ENCODE measurements at places on chromosomes 2 and 18.
A peak's percentile ranks its signal among the peaks of the same experiment; 100 is the strongest.

DNA sequence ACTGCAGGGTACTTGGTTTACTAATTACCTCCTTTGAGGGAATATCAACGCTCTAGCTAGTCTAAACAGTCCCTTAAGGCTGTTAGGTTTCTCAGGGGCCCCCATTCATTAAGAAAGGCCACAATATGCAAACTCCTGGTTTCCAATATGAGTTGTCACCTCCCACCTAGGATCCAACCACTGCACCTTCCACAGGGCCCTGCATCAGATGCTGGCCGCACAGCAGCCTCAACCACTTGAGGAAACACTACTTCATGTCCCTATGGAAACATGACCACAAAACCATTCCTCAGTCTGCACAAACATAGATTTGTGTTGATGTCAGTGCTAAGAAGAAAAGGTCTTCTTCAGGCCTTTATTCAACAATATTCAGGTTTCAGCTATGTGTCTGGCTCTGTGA lies 40.9 kb downstream of the STAT4 start:
- DNase-seq = no peak

GRCh38 chr2:33040541-33040940 lies 93.8 kb downstream of the LTBP1 start:
- no peak for DNase-seq

DNA sequence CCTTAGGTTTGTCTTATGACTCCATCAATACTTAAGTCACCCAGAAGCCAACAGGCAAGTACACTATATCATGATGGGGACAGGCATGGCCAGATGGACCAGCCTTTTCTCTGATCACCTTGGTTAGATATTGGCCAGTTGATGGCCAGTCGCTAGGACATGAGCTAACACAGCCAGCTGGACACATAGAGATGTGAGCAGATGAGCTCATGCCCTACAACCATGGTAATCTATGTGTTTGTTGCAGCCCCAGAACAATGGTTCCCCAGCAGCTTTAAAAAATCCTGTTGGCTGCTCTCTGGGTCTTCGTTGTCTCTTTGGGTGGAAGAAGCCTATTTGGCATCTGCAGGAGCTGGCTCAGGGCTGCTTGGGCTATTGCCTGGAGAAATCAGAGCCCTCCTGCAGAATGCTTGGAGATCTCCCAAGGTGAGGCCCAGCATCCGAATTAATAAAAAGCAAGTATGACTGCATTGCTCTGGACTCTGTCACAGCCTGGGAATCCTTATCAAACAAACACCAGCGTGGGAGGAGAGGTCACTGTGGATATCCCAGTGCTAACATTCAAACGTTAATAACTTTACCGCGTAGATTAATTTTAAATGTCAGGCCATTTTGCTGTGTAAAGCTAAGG lies 62.3 kb upstream of the KLHL29 start:
- DNase-seq = no peak

- no peak for DNase-seq
Observed at GRCh38 chr18:59631583-59632181, 65.5 kb downstream of the CCBE1 start.

GRCh38 chr18:63508596-63508995 lies 31.8 kb downstream of the SERPINB5 start:
- DNase-seq = no peak

DNA sequence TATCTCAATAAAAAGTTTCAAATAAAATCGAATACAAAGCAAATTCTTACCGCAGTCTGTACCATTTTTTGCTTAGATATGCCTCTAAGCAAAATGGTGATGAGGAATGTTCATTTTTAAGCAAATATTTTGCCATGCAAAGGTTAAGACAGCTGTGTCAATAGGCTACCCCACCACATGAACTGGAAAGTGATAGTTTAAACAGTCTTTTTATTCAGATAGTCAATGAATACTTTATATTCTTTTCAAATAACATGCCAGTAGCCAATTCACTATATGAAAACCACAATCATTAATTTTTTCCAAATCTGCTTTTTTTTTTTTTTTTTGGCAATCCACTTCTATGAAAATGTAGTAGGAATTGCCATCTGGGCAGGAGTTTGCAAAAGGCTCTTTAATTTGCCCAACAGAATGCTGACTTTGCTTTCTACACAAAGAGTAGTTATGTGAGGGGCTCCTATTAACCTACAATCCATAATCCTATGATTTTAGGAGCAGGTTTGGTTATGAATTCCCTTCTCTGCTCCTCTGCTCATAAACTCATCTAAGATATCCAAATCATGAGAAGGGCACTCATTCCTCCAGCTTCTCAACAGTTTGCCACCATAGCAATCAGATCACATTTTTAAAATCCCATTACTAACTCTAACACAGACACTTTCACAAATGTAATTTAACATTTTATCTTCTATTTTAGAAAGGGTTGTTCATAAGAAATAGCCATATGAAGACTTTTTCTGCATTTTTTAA lies 69.2 kb downstream of the SLC40A1 start:
- no peak for DNase-seq

DNA sequence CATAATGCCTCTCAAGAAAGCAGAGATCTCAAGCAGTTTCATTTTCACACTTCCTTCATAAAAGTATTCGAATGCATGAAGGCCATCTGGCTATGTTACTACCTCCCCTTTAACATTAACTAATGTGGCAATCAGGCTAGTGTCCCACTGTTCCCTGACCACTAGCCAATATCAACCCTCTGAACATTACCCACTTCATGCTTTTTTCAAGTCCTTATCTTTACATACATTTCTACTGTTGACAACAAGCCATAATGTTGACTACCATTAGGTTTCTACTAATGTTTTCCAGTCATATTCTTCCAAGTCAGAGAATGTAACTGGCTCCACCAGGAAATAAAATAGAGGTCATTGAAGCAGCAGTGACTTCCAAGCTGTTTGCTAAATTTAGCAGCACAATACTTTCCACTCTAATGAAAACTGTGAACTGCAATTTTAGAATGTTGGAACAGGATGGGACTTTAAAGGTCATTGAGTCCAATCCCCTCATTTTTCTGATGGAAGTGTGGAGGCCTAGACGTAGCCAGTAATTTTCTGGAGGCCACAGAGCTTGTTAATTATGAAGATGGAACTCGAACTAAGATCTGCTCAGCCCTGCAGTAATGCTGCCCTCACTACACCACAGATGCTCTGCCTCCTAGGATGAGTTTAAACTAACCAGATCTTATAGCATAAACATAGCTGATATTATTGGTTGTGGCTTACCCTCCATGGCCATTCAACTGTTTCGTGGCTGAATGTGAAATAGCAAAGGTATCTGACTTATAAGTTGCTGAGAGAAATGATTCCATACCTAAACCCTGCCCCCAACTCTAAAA lies 630 bp upstream of the PPP1R1C start:
- no peak for DNase-seq

DNA sequence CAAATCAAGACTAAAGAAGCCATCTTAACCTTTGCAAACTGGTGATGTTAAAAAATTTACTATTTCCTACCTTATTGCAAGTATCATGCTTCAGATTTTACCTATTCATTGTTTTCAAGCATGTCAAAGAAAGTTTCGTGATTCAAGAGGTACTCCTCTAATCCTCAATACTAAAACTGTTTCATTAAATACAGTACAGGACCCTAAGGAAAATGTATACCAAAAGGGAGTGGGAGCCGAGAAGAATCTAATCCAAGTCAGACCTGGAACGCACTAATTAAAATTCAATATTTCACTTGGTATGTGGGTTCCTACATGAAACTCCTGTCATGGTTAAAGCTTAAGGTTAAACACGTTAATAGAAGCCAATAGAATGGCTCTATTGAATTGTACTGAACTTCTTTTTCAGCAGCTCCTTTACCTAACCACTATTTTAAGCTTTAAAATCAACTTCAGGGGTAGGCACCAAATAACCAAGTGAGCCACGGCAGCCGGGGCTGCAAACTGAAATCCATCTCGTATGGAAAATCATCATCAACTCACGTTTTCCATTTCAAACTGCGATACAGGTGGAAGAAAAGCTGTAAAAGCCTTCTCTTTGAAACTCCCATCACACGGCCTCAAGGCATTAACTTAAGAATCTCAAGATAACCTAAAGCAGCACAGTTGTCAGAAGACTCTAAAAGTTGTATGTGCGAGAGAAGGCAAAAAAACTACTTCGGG lies 188.8 kb downstream of the ZEB2 start:
- peak; percentile 66 for DNase-seq

DNA sequence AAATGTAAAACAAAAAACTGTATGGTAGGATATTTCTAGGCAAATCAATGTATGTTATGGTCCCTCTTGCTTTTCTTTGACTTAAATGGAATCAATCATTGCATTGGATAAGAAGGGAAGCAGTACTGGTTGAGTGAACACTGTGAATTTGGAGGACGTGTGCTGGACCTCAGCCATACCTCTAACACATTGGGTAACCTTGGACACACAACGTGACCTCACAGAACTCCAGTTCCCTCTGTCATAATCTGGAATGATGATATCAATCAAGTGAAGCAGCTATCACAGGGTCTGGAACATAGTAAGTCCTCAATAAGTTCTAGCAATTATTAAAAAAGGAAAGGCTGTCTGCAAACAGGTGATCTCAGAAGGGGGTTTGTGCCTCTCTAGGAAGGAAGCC lies 474.9 kb upstream of the TCF4 start:
- DNase-seq = no peak

DNA sequence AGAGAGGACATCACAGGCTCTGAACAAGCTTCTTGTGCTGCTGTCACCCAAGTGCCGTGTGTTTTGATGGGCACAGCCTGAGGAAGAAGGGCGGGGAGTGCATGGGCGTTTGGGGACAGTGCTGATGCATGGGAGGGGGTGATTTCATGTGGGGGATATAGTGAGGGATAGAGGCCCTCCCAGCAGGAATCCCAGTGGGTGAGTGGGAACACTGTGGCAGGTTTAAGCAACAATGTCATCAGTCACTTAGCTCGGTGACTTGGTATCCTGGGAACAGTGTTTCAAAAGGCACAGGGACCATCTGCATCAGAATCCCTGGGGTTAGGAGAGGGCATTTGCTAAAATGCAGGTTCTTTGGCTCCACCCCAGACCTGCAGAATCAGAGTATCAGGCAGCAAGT lies 609 bp downstream of the SIGLEC15 start:
- no peak for DNase-seq

GRCh38 chr2:120977582-120978358 lies 242.1 kb downstream of the GLI2 start:
- DNase-seq = no peak

- no peak for DNase-seq
Observed at GRCh38 chr2:212001325-212001724, 537.3 kb downstream of the ERBB4 start.

DNA sequence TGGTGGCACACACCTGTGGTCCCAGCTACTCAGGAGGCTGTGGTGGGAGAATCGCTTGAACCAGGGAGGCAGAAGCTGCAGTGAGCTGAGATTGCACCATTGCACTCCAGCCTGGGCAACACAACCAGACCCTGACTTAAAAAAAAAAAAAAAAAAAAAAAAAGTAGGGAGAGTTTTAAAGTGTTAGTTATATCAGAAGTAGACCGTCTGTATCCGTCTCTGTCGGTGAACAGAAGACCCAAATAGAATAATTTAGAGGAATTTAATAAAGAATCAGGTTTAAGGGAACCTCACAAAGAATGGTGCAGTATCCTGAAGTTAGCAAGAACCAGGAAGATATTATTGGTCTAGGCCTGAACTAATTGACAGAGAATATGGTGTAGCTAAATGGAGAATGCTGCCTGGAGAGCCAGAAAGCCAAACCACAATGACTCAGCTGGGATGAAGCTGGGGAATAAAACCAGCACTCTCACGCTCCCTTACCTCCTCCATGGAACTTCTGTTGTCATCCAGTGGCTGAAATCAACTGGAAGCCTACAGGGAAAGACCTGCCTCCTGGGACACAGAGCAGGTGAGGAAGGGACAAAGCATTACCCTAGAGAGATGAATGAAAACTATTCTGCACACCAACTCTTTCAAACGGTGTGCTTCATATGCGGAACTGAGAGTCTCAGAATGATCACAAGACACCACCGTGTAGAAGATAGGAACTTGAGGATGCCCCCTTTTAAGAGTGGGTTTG lies 39.1 kb upstream of the PLEKHM3 start:
- no peak for DNase-seq

DNA sequence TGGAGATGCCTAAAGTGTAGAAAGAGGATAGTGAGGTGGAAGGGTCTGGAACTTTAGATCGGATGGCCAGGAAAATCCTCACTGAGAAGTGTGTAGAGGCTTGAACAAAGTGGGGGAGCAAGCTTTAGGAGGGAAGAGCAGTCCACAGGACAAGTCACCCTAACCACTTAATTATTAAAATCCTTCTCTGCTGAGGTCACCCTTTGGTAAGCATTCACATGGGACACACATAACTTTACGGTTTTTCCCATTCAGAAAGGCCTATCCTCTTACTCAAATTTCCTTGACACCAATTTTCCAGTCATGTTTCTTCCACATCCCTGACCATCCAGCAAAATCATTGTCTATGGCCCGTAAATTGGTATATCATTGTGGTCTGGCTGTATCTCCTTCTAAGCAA lies 31.0 kb upstream of the ZEB2 start:
- DNase-seq = no peak

- no peak for DNase-seq
Observed at GRCh38 chr2:217218269-217219163, 358.7 kb upstream of the TNP1 start.

DNA sequence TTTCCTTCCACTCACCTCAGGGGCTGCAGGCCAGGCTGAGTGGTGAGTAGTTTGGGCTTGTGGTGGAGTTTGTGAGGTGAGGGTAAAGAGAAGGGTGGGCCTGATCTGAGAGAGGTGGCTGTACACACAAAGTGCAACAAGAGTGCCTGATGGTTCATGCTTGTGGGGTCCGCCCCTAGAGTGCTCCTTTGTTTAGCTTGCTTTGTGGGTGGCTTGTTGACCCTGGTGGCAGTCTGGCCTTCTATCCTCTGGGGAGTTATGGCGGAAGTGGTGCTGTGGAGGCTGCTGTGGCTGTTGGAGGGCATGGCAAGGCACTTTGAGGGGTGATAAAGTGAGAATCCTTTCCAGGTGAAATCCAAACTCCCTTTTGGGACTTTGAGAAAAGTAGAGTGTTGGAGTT lies 10.6 kb downstream of the UBE2F start:
- no peak for DNase-seq

- DNase-seq = no peak
Observed at GRCh38 chr18:64180171-64180570, 31.3 kb upstream of the LINC00305 start.

DNA sequence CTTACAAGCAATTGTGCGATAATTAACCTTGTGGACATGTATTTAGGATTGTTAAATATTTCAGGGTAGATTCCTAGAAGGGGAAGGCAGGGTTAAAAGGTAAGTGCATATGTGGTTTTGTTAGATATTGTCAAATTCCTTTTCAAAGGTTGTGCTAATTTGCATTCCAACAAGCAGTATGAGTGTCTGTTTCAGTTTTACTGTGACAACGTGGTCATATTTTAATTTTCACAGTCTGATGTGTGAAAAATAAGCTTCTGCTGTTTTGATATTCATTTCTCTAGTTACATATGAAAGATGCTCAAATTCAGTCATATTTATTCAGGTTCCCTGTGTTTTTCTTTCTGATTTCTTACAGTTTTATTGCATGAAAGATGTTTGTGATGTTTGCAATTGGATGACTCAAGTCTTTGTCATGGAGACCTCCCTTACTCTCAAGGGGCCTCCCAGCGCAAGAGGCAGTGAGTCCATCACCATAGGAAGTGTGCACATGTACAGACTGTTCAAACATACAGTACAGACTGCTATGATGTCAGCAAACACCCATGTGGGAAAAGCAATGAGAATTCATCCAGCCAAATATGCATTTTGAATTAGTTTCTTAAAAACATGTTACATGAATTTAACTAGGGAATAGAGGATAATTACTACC lies 310.8 kb downstream of the GALR1 start:
- DNase-seq = no peak

- DNase-seq = peak; percentile 85
Observed at GRCh38 chr2:197498937-197499593, 575 bp downstream of the HSPD1 start.

- DNase-seq = no peak
Observed at GRCh38 chr2:152093464-152093863, 5.4 kb downstream of the CACNB4 start.

Data from activated effector memory CD4-positive, alpha-beta T cell treated with anti-CD3 and anti-CD28 coated beads, Interleukin-2, amount 50 U/mL, for 16 hours (primary cell).